NCI-H1092 treated with DMSO at 0.1 percent for 48 hours (cell line): ENCODE measurements at places on chromosomes 12 and 14.

DNA sequence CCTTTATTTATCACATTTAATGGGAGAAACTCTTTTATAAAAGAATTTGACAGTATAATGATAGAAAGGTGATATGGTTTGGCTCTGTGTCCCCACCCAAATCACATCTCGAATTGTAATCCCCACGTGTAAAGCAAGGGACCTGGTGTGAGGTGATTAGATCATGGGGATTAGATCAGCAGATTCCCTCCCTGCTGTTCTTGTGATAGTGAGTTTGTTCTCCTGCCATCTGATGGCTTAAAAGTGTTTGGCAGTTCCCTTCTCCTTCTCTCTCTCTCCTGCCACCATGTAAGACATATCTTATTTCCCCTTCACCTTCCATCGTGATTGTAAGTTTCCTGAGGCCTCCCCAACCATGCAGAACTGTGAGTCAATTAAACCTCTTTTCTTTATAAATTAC lies 1110.3 kb downstream of the FLRT2 start:
- DNase-seq: no peak

GRCh38 chr14:29518335-29518734 lies 409.3 kb downstream of the PRKD1 start:
- DNase-seq: peak; percentile 20

- no peak for DNase-seq
Observed at GRCh38 chr14:25122211-25122610, 72.3 kb upstream of the STXBP6 start.

DNA sequence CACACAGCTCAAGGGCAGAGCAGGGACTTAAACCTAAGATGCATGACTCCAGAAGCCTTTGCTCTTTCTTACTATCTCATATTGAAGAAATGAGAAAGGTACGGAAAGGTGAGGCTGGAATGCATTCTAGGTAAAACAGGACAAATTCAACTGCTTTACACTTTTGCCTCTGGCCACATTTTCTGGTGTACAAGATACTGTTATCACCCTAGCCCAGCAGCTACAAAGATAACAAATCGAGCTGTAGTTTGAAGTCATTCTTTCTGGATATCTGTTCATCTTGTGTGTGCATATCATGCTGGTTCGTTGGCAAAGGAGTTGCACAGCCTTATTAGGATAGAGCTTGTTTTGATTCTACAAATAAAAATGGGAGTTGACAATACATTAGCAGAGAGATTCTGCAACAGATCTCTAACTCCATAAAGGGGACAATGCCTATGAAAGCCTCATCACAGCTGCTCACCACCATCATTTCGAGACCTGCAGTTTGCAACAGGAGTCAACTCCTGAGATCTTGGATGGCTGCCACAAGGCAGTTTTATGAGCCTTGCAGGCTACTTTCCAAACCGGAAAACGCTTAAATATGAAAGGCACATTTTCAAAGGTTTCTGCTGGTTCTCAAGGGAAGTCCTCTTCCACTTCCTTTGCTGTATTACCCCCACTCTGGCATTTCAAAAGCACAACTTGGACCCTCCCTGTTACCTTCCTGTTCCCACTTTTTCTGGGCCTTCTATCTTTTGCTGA lies 64.9 kb downstream of the STXBP6 start:
- DNase-seq: peak; percentile 61

GRCh38 chr12:86543716-86544115 lies 287.5 kb upstream of the MGAT4C start:
- no peak for DNase-seq

- no peak for DNase-seq
Observed at GRCh38 chr12:117685110-117685926, 283.5 kb downstream of the KSR2 start.

- no peak for DNase-seq
Observed at GRCh38 chr12:8950702-8951478, 1.4 kb upstream of the M6PR start.

DNA sequence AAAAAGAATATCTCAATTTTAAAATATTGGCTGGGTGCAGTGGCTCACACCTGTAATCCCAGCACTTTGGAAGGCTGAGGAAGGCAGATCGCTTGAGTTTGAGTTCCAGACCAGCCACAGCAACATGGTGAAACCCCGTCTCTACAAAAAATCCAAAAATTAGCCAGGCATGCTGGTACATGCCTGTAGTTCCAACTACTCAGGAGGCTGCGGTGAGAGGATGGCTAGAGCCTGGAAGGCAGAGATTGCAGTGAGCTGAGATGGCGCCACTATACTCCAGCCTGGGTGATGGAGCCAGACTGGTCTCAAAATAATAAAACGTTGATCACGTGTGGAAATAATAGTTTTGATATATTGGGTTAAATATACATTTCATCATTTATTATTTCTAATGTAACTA lies 5.7 kb downstream of the MTRFR start:
- no peak for DNase-seq

GRCh38 chr14:99004112-99004511 lies 267.9 kb downstream of the BCL11B start:
- DNase-seq: no peak

- no peak for DNase-seq
Observed at GRCh38 chr12:11744410-11744801, 94.9 kb downstream of the ETV6 start.

GRCh38 chr14:59358102-59358501 lies 107.1 kb downstream of the GPR135 start:
- DNase-seq: peak; percentile 38

- DNase-seq: peak; percentile 36
Observed at GRCh38 chr14:97177016-97177415, 379.8 kb downstream of the VRK1 start.

GRCh38 chr12:98653866-98654493 lies 8.9 kb downstream of the APAF1 start:
- DNase-seq: peak; percentile 40

- no peak for DNase-seq
Observed at GRCh38 chr12:100962086-100962712, 167.6 kb downstream of the ANO4 start.
